ENCODE measurements at places on chromosomes 3 and 15.

DNA sequence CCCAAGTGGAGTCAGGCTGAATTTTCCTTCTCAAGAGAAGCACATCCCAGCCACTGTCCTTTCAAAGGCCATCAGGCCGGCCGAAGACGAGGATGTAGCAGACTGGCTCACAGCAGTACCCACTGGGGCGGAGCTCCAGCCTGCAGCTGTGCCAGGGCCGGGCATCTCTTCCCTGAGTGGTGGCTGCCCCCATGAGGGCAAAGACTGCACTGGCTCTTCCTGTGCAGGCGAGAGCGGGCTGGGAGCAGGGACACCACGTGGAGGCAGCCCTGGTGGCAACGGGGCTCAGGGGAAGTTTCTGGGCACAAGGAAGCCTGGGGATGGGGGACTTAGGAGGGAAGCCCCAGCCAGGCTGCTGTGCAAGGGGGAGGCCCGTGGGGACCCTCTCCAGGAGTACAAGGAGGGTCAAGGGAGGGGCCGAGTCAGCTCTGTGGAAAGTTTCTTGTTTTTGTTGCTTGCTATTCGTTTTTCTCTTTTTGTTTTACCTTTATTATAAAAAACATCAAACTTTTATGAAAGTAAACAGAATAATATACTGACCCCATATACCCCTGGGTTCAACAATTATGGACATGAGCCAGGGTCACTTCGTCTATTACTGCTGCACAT lies 66.1 kb downstream of the RPN1 start:
- peak; percentile 93 for DNase-seq

- DNase-seq, result no peak
Observed at GRCh38 chr15:77059786-77060361, 11.0 kb downstream of the TSPAN3 start.

DNA sequence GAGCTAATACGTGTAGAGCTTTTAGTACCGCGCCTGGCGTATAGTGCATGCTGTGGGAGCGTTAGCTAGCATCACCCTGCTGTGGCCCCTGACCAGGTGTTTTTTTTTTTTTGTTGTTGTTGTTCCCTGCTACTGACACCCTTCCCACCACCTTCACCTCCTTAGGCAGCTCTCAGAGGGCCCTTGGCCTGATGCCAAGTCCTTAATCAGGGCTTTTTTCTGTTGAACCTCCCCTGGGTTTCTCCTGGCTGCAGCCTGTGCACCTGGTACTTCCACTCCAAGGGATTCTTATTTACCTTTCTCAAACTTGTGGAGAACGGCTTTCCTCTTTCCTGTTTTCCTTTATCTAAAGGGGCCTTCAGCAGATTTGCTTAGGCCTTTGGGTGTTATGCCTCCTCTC lies 53.3 kb downstream of the SLC7A14 start:
- no peak for DNase-seq

DNA sequence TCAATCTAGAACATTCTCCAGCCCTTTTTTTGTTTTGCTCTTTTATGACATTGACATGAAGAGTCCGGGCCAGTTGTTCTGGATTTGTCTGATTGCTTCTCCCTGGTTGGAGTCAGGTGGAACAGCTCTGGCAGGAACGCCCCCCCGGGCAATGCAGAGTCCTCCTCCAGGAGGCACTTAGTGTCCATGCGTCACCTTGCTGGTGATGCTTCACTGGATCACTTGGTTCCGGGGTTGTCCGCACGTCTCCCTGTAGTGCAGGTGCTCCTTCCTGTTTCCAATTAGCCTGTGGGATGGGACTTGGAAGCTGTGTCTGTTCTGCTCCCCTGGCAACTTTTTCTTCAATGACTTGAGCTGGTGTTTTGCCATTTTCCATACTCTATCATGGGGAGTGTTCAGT lies 9.8 kb downstream of the CSK start:
- DNase-seq, result no peak

DNA sequence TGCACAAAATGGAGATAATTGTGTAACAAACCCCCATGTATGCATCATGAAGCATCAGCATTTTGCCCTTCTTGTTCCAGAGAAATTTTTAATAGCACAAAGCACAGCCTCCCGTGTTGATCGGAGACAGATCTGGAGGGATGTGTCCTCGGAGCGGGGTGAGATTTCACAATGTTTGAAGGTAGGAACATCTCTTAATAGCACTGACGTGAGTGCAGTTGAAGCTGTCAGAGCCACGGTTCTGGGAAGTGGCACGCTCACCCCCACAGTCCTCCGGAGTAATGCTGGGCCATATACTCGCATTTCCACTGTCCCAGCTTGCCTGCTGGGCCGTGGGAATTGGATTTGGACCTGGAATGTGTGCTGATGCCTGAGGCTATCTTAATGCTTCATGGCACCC lies 24.1 kb downstream of the ARPP21 start:
- DNase-seq, result no peak
